ENCODE measurements at places on chromosomes 2 and 18.

DNA sequence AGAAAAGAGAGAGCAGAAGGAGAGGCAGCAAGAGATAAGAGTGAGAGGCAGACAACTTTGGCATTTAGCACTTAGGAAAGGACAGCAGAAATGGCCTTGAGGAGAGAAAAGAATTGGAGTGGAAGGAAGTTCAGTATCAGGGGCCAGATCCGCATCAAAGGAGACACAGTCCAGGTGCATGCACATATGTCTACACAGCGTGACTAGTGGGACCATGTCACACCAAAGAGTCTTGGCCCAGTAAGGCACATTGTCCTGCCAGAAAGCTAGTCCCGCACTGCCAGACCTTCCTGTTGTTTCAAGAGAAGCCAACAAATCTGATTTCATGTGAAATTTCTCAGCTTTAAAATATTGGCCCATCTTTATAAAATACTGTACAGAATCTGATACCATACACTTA, 8.5 kb upstream of the STK39 start:
- DNase-seq = no peak

DNA sequence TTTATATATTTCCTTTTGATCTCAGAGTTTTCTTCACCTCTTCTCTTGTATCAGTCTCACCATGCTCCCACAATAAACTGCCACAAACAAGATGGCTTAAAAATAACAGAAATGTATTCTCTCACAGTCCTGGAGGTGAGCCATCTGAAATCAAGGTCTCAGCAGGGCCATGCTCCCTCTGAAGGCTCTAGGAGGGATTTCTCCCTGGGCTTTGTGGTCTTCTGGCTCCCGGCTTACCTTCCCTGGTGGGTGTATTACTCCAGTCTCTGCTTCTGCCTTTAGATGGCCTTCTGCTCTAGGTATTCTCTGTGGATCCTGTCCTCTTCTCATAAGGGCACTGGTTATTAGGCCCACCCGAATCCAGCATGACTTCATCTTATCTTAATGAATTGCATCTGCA, 994.7 kb upstream of the POU3F3 start:
- no peak for DNase-seq

DNA sequence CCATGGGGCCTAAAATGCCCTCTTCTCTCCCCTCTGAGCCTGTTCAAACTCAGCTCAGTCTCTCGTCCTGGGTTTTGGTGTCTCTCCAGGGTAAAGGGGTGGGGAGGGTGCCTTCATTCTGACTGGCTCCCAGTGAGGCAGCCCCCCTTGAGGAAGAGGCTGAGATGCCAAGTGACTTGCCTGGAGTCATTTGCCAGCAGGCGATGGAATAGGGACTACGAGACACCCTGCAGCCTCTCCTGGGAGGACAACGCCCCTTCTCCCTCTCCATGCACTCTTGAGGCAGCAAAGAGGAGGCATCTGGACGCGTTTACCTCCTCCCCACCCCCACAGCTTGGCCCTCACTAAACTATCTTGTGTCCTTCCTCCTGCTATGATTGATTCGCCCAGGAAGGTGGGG, 760 bp upstream of the STON1 start:
- DNase-seq = no peak

DNA sequence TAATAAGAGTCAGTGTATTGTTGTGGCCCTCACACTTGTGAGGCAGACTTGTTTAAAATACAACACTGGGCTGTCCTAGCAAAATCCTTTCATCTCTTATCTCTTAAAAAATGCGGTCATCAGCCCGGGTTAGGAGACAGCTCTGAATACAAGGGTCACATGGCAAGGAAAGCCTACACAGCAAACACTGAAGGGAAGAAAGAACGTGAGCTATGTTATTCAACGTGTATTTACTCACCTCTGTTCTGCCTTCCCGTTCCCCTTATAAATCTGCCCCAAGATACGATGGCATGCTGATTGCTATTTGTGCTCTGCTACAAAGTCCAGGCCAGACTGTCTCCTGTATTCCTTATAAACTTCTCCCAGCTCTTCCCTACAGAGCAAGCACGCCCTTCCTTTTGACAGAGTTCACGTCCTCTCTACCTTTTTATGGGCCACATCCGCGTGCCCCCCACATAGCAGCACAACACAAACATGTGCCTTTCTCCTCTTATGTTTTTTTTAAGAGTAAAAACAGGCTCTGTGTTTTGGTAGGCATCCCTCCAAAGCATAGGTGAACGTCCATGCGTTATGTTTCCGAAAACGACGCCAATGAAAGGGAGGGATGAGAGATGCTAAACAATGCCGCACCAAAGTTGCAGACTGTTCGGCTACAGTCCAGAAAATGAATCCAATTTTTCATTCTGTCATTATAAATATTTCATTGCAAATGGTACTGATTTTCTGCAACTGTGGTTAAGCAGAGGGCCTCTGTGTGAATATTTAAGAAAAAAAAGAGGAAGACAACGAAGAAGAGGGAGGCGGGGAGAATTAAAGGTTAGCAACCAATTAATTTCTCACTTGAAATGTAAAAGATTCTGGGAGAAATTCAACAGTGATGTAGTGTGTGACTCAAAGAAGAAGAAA, 274.7 kb downstream of the ZNF521 start:
- DNase-seq = no peak

- DNase-seq = no peak
These were observed 13.7 kb downstream of the HS6ST1 start for GRCh38 chr2:128304715-128305554.

DNA sequence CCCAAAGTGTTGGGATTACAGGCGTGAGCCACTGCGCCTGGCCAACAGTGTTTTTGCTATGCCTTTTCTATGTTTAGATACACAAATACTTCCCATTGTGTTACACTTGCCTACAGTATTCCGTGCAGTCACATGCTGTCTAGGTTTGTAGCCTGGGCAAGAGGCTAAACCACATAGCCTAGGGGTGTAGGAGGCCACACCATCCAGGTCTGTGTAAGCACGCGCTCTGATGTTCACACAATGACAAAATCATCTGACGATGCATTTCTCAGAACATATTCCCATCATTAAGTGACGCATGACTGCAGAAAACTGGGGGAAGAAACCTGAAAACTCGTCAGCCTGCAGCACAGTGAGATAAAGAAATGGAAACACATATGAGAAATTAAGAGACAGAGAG, 46.1 kb upstream of the TWIST2 start:
- no peak for DNase-seq

- DNase-seq = no peak
These were observed 916 bp upstream of the OSBPL1A start for GRCh38 chr18:24398540-24398939.

GRCh38 chr2:85873679-85874078, 15.1 kb downstream of the ST3GAL5 start:
- no peak for DNase-seq

GRCh38 chr18:9561759-9562158, 52.6 kb downstream of the PPP4R1 start:
- no peak for DNase-seq

DNA sequence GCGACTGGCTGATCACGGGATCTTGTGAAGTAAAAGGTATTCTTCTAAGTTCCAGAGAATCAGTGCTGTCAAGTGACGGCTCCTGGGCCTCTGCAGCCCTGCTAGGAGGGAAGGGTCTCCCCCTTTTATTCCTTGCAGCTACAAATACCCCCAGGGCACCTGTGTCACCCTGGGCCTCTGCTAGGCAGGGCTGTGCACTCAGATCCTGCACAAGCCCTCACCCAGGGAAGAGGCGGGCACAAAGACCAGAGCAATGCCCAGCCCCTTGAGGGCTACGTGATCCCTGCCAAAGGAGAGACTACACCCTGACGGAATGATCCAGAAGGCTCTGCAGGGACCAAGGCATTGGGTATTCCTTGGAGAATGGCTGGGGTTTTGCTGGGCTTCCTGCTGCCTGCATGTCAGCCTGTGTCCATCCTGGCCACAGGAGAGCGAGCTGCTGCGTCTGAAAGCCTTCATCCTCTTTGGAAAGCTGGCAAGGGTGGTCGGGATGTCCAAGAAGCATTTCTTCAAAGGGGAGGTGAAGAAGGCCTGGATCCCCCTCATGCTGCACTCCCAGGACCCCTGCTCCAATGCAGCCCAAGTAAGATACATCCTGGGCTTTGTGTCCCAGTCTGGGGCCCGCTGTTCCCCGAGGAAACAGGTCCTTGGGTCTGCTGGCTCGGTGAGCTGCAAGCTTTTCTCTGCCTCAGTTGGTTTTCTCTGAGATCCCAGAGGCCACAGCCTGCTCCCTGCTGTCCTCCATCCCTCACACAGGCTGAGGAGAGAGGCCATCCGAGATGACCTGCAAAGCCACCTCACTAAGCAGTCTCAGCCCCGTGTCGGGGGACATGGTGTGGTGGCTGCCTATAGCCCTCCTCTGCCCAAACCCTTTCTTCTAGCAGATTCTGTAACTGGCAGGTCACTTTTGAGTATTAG, 24.9 kb downstream of the HJURP start:
- no peak for DNase-seq

DNA sequence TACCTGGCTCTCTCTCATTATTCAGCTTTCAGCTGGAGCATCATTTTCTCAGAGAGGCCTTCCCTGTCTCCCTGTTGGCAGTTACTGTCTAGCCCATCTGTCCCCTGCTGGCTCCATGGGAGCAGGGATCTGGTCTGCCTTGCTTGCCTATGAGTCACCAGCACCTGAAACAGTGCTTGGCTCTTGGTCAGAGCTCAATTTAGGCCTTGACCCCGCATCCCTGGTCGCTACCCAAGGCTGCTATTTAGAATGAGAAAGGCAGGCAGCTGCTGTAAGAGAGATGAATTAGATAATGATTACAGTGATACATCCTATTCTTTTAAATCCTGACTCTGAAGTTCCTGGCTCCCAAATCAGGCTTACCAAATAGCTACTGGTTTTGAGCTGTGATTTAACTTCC, 32.9 kb downstream of the KCNE4 start:
- peak; percentile 42 for DNase-seq

DNA sequence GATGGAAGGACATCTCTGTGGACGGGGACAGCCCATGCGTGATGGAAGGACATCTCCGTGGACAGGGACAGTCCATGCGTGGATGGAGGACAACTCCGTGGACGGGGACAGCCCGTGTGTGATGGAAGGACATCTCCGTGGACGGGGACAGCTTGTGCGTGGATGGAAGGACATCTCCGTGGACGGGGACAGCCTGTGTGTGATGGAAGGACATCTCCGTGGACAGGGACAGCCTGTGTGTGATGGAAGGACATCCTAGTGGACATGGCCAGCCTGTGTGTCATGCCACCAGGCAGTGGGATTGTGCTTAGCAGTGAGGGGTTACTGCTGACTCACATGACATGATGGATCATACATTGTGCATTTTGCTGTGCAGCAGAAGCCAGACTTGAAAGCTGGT, 30.0 kb upstream of the NFATC1 start:
- no peak for DNase-seq

DNA sequence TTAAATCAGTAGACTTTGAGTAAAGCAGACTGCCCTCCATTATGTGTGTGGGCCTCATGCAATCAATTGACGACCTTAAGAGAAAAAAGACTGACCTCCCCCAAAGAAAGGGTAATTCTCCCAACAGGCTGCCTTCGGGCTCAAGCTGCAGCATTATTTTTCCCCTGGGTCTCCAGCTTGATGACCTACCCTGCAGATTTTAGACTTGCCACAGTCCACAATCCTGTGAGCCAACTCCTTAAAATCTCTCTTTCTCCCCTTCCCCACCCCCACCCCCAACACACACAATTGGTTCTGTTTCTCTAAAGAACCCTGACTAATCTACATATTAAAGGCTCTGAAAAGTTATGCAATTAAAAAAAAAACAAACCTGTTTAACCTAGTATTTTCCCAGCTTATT, 89.4 kb downstream of the RNF152 start:
- DNase-seq = no peak

- no peak for DNase-seq
These were observed 11.9 kb downstream of the ZNF407 start for GRCh38 chr18:74609535-74609934.

GRCh38 chr2:141767691-141768090, 363.1 kb downstream of the LRP1B start:
- DNase-seq = no peak

- no peak for DNase-seq
These were observed 808.5 kb downstream of the CPS1 start for GRCh38 chr2:211364911-211365310.

GRCh38 chr2:167182403-167182802, 294.1 kb downstream of the XIRP2 start:
- no peak for DNase-seq

DNA sequence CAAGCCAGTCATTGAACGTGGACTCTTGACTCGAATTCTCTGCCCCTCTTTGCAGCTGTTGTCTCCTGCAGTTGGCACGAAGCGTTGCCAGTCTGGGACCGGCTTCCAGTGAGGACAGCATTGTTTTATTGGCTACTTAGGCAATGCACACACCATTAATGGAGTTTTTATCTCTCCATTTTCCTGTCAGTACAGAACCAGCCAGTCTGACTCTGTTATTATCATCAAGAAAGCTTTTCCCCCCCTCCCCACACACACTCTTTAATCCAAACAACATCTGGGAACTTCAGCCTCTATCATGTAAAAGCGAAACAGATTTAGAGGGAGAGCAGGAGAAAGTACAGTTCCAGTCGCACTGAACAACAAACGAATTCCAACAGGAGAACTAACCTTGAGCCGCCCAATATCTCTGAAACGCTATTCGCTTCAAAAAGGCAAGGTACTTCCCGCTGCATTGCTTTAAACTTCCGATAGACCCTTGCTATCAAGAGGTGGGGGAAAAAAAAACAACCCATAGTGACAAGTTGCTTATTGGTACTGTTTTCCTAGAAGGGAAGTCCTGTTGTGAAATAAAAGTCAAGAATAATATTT, 38.2 kb downstream of the ACVR1 start:
- DNase-seq = peak; percentile 48

DNA sequence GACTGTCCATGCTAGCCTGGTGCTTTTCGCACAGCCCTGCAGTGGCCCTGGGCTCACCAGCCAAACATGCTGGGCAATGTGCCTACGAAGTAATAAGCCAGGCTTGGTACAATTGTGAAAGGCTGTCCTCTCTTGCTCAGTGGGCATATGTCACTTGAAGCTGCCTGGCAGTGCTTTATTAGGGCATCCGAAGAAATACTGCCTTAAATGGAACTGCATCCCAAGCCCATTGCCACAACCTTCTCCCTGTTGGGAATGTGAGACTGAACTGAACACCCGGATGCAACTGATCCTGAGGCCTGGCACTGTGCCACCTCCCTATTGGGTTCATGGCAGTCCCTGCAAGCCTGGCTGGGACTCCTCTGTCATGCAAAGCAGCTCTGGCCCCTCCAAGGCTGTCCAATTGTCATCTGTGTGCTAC, 15.9 kb downstream of the CAPG start:
- DNase-seq = no peak

GRCh38 chr2:192498747-192499146, 304.0 kb upstream of the TMEFF2 start:
- DNase-seq = no peak

DNA sequence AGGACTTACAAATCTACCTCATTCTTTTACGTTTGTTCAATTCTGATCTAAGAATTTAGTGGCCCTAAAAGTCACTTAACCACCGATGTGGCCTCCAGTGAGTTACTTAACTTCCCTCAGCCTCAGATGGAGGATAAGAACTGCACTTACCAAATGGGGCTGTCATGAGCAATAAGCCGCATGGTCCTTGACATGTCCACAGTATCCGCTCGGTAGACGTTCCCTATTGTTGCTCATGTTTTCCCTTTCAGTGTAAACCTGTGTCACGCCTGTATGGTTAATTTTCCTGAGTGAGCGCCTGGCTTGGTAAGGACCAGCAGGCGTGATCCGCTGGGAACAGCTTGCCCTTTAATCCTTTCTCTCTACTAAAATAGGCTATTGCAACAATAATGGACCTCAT, 20.3 kb downstream of the SEC11C start:
- DNase-seq = no peak

GRCh38 chr2:217058791-217059755, 199.2 kb upstream of the TNP1 start:
- no peak for DNase-seq

- no peak for DNase-seq
These were observed 129.5 kb downstream of the EVA1A start for GRCh38 chr2:75431276-75431675.

Data from spinal cord (tissue), 10 donors.